ENCODE measurements at places on chromosomes 13 and 19.

DNA sequence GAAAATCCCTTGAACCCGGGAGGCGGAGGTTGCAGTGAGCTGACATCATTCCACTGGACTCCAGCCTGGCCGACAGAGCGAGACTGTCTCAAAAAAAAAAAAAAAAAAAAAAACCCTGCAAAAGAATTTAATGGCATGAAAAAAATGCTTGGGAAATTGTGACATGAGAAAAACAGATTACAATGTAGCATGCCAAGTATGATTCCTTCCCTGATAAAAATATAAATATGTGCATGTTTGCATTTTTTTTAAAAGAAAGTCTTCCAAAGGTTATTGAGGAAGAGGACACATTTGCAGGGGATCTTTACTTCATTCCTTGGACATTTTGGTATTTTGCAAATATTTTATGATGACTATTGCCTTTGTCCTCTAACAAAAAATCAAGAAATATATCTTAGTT, 14.5 kb upstream of the ZBTB32 start:
- DNase-seq: no peak

GRCh38 chr19:40974633-40975037, 16.4 kb upstream of the CYP2B6 start:
- DNase-seq: peak; percentile 78

DNA sequence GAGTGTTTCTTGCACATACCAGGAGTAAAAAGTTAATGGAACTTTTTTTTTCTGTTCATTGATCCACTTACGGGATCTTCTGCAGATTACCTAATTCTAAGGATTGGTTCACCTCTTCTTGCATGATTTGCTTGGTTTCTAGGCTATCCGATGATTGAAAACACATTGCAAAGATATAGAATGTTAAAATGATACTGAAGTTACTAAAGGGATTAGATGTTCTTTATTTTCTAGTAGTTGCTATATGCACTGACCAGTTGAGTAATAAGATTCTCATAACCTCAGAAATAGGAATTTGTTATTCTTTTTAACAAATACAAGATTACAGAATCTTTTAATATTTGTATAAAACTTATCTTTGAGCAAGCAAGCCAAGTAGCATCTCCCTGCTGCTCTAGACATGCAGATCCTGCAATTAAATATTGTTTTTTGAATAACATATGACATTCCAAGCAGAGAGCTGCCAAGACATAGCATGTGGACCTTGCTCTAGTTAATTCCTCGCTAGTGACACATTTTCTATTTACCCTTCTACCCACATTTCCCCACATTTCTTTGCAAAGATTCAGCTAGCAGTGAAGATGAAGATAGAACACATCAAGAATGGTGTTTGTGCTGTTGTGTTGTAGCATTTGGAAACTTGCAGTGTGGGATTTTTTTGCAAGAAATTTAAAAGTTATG, 51.7 kb upstream of the RNF113B start:
- no peak for DNase-seq

- DNase-seq: no peak
These were observed 11.7 kb downstream of the LCP1 start for GRCh38 chr13:46170268-46170667.

- no peak for DNase-seq
These were observed 34.3 kb upstream of the VSTM2B start for GRCh38 chr19:29491491-29491890.

GRCh38 chr13:27601208-27601607, 19.1 kb downstream of the LNX2 start:
- DNase-seq: no peak

DNA sequence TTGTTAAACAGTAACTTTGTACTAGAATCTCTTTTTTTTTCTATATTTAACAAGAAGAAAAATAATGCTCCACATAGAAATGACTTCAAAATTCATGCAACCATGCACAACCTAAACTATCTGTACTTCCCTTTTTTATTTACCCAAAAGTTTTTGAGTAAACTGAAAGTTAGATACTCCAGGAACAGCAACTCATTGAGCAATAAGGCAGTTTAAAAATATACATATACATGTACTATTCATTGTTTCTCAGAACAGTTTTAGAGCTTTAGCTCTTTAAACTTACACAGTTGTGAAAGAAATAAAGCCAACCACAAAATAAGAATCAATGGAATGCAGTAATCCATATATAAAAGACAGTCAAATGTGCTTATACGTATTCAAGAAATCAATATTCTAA, 39.2 kb downstream of the MTMR6 start:
- no peak for DNase-seq

GRCh38 chr19:46524308-46524707, 28.6 kb upstream of the PNMA8B start:
- no peak for DNase-seq

DNA sequence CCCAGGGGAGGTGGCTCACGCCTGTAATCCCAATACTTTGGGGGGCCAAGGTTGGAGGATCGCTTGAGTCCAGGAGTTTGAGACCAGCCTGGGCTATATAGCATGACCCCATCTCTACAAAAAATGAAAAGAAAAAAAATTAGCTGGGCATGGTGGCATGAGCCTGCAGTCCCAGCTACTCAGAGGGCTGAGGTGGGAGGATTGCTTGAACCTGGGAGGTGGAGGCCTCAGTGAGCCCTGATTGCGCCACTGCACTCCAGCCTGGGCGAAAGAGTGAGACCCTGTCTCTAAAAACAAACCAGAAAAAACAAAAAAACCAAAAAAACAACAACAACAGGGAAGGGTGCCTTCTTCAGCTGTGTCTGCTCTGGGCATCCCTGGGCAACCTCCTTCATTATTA, 499 bp upstream of the MYO1F start:
- DNase-seq: no peak

GRCh38 chr13:46685006-46685730, 111.8 kb downstream of the ESD start:
- DNase-seq: no peak

DNA sequence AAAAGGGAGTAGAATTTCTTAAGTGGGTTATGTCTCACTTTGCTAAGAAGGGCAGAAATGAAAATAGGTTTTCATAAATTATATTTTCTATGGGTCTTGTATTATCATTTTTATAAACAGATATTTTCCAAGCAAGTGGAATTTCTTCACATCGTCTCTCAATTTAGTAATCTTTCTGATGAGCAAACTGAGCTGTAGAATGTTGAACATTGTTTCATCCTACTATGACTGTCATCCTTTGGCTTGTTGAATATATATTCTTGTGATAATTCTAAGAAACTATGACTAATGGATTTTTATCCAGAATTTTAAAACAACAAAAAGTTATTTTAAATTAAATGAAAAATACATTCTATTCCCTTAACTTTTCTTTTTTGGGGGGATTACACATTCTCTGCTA, 313.8 kb downstream of the ENOX1 start:
- DNase-seq: no peak

DNA sequence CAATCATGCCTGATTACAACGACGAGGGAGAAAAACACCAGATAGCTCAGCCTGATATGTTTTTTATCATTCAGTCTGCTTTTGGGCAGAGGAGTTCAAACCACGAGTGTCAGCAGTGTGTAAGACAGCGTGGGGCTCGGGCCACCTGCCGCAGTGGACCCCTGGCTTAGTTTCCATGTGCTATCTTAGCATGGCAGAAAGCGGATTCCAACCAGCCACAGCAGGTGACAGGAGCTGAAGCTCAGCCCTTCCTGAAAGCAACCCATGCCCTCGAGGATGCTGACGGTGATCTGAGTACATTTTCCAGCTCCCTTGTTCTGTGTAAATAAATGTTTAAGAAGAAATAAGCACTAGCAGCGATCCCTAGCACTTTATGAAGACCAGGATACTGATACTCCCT, 32.2 kb upstream of the MBNL2 start:
- DNase-seq: no peak

GRCh38 chr19:7013678-7014077, 7.6 kb downstream of the MBD3L2B start:
- no peak for DNase-seq

DNA sequence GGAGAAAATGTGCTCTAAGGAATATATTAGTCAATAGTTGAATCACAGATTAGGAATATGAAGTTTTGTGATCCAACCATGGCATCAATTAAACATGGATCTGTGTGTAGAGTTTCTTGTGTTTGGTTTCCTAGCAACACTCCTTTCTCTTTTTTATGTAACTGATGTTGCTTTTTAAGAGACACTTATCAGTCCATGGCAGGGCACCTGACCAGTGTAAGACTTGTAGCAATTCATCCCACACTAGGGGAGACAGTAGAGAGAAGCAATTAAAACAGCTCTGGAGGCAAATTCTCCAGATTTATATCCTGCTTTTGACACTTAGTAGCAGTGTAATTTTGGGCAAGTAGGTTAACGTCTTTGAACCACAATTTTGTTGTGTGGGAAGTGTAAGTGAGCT, 1229.0 kb downstream of the PCDH9 start:
- no peak for DNase-seq

DNA sequence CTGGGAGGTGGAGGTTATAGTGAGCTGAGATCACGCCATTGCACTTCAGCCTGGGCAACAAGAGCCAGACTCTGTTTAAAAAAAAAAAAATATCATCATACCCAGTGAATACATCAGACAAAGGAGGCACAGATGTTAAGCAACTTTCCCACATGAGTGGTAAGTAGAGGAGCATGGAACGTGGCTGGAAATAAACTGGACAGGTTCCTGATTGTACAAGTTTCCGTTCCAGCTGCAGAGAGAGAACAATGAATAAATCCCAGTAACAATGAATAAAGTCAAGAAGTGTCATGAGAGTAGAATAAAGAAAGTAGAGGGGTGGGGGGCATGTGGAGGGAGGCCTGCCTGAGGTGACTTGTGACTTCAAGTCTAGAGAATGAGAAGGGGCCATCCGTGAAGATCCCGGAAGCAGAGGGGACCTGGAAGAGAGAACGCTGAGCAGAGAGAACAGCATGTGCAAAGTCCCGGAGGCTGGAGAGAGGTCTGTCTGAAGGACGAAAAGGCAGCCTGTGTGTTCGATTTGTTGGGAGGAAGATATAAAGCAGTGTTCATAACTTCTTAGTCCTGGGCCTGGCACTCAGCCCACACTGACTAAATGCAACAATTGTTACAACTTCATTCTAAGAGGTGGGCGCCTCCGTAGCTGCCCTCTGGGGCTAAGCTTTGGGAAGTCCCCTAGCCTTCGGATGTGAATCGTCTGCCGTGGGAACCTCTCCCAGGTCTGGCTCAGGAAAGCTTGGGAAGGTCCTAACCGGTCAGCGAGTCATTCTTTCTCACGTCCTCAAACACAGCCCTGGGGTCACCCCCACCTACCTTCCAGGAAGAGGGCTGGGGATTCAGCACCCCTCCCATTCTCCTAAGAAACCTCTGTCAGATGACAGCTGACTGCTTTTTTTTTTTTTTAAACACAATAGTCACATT, 15.3 kb upstream of the ARHGEF18 start:
- DNase-seq: no peak

- no peak for DNase-seq
These were observed 6.4 kb downstream of the IRS2 start for GRCh38 chr13:109779876-109780510.

DNA sequence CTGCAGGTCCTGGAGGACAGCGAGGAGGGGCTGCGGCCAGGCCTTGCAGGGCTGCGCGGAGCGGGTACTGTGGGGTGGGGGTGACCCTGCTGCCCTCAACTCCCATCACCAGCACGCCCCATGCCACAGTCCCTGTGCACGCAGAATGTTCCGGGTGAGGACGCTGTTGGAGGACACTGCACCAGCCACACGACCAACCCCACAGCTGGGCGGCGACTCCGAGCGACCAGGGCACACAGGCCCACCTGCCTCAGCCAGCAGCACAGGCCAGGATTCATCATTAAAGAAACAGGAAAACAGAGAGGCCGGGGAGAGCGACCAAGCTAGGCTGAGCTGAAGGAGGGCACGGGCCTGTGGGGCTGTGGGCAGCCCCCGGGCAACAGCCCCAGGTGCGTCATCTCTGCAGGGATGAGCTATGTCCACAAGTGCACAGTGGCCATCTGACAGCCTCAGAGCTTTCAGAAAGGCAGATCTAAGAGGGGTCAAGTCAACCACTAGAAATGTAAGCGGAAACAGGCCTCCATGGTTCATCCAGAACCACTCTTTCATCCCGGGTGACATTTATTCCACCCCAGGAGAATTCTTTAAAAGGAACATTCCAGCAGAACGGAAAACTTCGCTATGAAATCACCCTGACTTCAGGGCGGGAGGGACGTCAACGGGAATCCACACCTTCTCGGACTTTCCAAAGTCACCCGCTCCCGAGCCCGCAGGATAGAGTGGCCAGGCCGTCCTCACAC, 1.5 kb downstream of the GAS6 start:
- peak; percentile 10 for DNase-seq

DNA sequence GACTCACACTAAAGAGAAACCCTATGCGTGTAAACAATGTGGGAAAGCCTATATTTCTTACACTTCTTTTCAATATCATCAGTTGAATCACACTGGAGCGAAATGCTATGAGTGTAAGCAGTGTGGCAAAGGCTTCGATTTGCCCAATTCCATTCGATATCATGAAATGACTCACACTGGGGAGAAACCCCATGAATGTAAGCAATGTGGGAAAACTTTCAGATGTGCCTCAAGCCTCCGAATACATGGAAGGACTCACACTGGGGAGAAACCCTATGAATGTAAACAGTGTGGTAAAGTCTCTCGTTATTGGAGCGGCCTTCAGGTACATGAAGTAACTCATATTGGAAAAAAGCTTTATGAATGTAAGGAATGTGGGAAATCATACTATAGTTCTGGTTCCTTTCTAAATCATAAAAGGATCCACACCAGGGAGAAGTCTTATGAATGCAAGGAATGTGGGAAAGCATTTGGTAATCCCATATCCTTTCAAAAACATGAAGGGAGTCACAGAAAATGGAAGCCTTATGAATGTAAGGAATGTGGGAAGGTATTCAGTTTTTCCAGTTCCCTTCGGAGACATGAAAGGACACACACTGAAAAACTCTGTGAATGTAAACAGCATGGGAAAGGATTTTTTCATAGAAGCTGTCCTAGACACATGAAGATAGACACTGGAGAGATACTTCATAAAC, 28.1 kb downstream of the ZNF20 start:
- no peak for DNase-seq

DNA sequence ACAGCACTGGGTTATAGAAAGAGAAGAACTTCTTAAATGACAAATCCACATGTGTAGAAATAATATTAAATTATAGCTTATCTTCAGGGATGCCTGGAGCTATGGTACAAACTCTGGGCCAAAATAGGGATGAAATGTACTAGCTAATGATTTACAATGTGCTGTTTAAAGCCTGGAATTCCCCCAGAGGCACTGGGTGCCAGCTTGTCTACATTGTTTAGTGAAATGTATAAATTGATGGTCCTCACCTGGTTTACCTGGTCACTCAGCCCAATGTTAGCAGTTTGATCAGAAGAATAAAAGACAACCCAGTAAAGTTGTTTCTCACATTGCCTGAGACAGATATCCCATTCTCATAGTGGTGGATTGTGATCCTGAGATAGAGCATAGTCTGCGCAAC, 597.2 kb downstream of the DIAPH3 start:
- DNase-seq: no peak

GRCh38 chr19:14106840-14107239, 10.7 kb downstream of the PRKACA start:
- DNase-seq: no peak

- DNase-seq: no peak
These were observed 69.1 kb upstream of the WASF3 start for GRCh38 chr13:26488236-26489003.

GRCh38 chr13:24232474-24232873, 72.0 kb downstream of the SPATA13 start:
- DNase-seq: no peak

All from activated CD8-positive, alpha-beta memory T cell treated with anti-CD3 and anti-CD28 coated beads, Interleukin-2, amount 50 U/mL, for 4 hours (primary cell).